Stimulated activated CD8-positive, alpha-beta memory T cell treated with anti-CD3 and anti-CD28 coated beads, Interleukin-2, amount 100 ng/mL, for 1 hour (primary cell): ENCODE measurements at places on chromosomes 5 and 9.

DNA sequence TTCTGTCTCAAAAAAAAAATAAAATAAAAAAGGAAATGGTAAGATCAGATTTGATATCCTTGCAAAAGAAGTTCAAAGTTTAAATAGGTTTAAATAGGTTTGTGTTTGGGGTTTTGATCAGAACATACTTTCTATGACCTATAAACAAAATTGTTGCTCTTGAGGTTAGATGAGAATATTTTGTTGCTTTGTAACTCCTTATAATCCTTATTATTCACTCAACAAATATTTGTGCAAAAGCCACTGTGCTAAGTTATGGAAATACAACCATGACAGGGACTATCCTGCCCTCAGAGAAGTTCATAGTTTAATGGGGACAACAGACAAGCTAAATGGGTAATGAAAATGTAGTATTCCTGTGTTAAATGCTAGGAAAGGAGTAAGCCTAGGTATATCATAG, 71.5 kb downstream of the INVS start:
- no peak for DNase-seq

- DNase-seq, result no peak
Measured at GRCh38 chr9:107330420-107330819, 47.3 kb downstream of the RAD23B start.

DNA sequence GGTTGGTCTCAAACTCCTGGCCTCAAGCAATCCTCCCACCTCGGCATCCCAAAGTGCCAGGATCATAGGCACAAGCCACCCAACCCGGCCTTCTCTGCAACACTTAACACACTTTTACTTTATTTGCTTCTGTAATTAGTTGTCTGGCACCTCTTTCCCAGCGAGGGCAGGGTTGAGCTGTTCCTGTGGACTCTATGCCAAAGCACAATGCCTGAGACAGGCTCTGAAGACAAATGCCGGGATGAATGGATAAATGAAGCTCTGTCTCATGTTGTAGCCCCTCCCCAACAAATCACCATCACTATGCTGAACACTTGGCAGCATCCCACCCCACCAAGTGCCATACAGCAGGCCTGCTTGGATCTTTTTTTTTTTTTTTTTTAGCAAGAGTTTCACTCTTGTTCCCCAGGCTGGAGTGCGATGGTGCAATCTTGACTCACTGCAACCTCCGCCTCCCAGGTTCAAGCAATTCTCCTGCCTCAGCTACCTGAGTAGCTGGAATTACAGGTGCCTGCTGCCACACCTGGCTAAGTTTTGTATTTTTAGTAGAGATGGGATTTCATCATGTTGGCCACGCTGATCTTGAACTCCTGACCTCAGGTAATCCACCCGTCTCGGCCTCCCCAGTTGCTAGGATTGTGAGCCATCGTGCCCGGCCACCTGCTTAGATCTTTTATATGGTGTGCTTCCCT, 21.3 kb downstream of the GPX3 start:
- DNase-seq, result no peak

DNA sequence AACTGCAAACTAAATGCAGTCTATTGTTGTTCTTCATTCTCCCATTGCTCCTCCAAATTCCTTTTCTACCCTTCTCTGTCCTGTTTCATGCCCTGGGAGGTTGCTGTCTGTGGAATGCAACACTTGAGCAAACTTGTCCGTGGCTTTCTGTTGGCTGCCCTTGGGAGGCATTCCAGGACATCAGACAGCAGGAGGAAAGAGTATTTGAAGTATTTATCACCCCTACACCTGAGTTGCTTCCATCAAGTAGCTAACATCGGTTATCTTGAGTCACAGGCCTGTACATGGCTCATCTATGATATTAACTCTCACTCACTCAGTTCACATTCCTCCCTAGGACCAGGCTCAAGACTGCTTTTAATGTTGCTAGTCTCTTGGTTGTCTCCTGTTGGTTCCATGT, 803.4 kb upstream of the CDH6 start:
- DNase-seq, result no peak

DNA sequence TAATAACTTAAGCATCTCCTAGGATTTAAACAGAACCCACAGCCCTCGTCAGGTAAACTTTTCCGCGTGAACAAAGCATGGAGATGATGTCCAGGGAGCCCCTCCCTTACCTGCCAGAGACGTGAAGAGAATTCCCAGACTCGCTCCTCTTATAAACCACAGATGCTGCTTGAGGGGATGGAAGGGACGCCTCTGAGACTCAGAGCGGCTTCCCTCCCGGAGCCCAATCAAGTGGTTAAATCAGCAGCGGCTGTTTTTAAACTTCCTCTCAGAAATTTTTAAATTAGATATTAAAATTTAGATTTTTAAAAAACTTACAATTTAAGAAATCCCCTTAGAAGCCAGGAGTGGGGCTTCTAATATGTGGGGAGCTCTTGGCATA, 71.8 kb downstream of the RAPGEF1 start:
- DNase-seq, result no peak

GRCh38 chr5:88672644-88673252, 210.2 kb downstream of the MEF2C start:
- DNase-seq, result no peak

DNA sequence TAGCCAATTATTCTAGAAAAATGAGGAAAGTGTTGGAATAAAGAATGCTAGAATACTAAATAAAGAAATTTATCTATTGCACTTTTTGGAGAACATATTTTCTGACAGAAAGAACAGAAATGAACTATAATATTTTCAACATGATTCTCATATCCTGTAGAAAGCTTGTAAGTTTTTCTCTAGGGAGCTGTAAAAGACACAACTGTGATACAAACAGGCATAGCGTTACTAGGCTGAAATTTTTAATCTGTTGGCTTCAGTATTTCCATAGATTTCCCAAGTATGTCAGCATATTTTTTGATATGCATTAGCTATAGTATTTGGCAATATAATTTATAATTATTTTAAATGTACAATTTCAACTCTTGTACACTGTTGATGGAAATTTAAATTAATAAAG, 31.3 kb downstream of the ANXA1 start:
- DNase-seq, result no peak

DNA sequence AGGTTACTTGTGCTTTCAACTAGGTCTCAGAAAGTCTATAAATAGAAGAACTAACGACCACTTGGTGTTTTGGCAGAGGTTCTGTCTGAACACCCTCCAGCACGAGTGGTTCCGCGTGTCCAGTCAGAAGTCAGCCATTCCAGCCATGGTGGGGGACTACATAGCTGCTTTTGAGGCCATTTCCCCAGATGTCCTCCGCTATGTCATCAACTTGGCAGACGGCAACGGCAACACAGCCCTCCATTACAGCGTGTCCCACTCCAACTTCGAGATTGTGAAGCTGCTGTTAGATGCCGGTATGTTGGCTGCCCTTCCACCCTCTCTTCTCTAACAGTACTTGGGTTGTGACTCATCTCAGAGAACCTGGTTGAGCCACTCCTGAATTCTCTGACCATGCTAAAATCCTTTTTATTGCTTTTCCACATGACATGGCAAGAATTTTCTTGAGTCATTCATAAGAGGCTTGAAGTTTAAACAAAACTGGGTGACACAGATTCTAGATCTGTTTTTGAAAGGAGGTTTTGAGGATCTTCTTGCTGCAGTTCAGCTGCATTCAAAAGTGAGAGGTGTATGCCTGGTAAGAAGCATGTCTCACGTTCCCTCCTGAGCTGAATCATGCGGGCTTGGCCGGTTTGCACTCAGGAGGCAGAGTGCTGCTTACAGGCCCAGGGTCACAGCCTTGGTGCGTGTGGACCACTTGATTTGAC, 103.1 kb upstream of the DMRT1 start:
- no peak for DNase-seq

GRCh38 chr5:171659896-171660295, 125.7 kb upstream of the SMIM23 start:
- DNase-seq, result no peak

DNA sequence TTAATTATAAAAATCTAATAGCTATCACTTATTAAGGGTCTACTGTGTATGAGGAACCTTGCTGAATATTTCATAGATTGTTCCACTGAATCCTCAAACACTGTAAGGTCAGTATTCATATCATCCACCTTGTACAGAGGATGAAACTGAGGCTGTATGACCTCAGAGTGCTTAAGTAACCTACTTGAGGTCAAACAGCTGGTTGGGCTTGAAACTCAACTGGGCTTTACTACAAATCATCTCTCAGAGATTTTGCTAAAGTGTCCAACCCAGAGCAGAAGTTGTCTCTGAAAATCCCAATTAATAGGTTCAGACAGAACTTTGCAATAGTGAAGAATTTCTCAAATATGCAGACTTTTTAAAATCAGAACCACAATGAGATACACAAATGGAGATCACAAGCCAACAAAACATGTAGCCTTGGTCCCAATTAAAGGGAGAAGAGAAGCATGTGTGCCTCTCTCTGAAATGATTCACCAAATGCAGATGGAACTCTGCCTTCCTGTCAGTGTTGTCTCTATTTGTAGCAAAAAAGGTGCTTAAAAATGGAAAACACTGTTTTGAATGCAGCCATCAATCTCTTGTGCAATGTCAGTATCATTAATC, 131.4 kb downstream of the FAM114A2 start:
- DNase-seq, result no peak

DNA sequence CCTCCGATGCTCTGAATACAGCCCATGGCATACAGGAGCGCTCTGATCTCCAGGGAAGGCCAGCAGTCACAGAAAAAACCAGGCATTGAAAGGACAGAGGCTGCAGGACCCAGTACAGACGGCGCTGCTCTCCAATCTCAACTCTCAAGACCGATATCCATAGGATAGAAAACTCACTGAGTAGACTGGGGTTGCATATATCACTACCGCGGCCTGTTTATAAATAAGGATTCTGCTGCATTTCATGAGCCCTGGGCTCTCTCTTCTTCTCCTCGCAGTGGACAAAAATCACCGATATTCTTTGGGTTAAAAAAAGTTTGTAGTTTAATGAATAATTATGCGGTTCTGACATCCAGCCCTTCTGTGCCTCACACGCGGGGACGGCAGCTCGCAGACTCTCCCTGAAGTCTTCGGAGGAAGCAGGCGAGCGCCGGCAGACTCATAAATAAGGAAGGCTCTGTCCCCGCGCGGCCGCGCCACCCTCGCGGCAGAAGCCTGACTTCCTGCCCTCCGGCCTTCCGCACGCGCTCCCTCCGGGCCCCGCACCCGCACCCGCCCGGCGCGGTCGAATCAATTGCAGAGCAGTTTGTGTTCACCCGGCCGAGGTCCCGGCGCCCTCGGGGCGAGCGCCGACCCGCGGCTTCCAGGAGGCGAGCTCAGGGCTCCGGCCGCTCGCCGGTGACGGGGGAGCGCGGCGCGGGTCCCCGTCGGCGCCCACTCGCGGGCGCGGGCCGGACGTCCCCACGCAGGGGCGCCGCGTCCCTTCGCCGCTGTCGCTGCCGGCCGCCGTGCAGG, at the start of gene FAM78A:
Gene FAM78A, minus strand, starts transcription at position 417 of the 795 bp plus-strand sequence. Its CDS starts 331 bp downstream, at position 86.
- DNase-seq, result no peak

GRCh38 chr5:150283904-150284303, 5.7 kb downstream of the CAMK2A start:
- DNase-seq, result no peak

GRCh38 chr5:111226556-111226955, 2.4 kb downstream of the CAMK4 start:
- no peak for DNase-seq

- DNase-seq, result no peak
Measured at GRCh38 chr9:70106571-70106970, 62.9 kb downstream of the MAMDC2 start.

DNA sequence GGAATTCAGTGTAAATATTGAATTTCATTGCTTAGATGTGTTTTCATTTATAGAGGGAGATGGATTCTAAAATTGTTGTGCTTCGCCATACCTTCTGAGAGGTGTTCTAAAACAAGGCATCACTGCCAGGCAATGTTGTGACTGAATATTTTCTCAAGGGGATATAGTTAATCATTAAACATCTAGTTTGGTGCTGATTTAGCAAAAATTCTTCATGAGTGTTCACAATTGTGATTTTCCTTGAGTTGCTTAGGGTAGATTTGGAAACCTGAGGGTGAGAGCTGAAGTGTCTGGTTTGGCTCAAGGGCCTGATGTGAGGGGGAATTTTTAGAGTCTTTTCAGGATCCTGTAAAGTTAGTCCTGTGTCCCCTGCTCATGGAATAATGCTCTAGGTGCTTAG, 104.5 kb downstream of the MAT2B start:
- no peak for DNase-seq

DNA sequence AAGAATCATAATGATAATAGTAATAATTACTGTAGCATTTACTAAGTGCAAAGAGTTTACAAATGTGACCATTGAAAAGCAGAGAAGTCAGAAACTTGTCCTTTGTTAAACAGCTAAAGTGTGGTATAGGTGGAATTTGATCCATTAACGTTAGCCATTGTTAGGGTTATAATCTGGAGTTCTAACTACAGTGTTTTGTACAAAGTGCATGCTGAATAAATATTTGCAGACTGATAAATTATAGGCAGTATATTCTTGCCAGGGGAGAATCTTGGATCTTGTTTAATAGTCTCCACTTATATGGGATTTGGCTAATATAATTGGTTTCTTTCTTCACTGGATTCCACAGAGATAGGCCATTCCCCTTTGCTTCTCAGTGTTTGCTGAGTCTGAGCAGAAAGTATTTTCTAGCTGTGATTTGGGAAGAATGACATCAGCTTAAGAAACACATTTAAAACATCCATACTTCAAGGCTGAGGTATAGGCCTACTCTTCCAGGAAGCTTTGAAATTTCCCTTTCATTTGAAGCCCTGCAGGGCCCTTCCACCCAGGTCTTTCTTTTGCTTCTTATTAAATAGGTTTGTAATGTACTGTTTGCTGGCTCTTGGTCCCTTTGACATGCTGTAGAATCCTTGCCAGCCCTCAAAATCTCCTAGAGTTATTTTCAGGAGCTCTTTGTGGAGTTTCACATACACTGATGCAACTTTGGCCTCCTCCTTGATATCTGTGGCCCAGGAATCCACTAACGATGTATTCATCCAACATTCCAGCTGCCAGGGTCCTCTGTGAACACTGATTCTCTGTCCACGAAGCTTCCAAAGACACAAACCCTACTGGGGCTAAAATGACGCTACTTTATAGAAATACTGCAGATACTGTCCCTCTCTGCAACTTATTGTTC, 51.4 kb downstream of the ATP10B start:
- no peak for DNase-seq

GRCh38 chr9:123355761-123356431, at the start of gene CRB2:
CRB2 (plus strand) TSS chr9:123356197; CDS start chr9:123356261, 64 bp downstream.
- DNase-seq, result no peak

GRCh38 chr5:139105621-139106071, 92.5 kb downstream of the SIL1 start:
- DNase-seq, result no peak

- DNase-seq, result no peak
Measured at GRCh38 chr5:164255598-164256213, 750.3 kb downstream of the MAT2B start.

GRCh38 chr5:15601853-15602252, 101.9 kb downstream of the FBXL7 start:
- no peak for DNase-seq

- no peak for DNase-seq
Measured at GRCh38 chr5:90528601-90529193, 687 bp downstream of the LYSMD3 start.
